Fibroblast of skin of left quadriceps (primary cell): ENCODE measurements at places on chromosomes 16 and 17.

DNA sequence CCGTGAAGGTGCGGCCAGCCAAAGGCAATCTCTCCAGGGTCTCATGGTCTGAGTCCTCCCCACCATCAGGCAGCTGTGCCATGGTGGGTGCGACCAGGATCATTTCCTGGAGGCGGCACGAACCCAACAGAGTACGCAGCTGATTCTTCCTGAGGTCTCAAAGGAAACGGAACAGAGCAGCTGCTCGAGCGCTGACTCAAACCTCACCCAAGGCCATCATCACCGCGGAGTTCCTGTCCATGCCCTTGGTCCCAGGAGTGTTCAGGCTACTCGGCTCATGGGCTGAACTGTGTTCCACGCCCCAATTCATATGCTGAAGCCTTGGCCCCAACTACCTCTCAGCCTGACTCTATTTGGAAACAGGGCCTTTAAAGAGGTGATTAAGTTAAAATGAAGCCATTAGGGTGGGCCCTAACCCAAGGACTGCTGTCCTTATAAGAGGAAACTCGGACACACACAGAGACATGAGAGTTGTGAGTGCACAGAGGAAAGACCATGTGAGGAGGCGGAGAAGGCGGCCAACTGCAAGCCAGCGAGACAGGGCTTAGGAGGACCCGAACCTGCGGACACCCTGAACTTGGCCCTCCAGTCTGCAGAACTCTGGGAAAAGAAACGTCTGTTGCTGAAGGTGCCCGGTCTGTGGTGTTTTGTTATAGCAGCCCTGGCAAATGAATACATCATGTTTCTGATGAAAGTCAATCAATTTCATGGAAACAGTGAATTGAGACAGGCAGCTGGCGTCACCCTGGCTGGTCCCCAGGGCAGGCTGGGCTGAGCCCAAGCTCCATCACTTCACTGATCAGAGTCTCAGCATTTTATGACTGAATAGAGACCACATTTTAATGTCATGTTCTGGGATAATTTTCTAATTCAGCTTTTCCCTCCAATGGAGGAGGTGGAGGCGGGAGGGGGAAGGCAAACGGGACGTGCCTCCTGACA lies 13.7 kb downstream of the MXRA7 start:
- DNase-seq = no peak

- DNase-seq = peak; percentile 17
Measured at GRCh38 chr17:69729944-69730343, 315.4 kb downstream of the MAP2K6 start.

GRCh38 chr17:30304778-30305177 lies 13.0 kb upstream of the BLMH start:
- no peak for DNase-seq

DNA sequence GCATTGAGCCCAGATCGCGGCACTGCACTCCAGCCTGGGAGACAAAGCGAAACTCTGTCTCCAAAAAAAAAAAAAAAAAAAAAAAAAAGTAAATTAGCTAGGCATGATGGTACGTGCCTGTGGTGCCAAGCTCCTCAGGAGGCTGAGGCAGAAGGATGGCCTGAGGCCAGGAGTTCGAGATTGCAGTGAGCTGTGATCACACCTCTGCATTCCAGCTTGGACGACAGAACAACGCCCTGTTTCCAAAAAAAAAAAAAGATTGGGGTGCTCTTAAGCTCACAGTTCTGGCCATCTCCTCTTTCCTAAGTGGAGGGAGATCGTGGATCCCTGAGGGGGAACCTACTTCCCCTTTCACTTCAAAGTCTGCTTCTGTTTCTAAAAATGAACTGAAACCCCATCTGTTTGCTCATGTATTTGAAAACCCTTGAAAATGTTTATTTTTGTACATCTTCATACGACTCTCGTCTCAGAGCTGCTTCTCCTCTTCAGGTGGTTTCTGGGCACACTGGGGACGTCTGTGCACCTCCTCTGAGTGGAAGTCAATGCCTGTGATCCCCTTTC lies 138.8 kb downstream of the PRKCA start:
- no peak for DNase-seq

- DNase-seq = no peak
Measured at GRCh38 chr16:56673921-56674320, 4.3 kb downstream of the MT1H start.

- DNase-seq = no peak
Measured at GRCh38 chr17:50262001-50262794, 12.1 kb upstream of the TMEM92 start.
